Activated T-helper 1 cell treated with Interleukin-2 at 50 U/mL for 16 hours (primary cell): ENCODE measurements at places on chromosomes 1 and 21.

GRCh38 chr1:99264201-99265021 lies at the start of gene PLPPR4:
TSS of gene PLPPR4 (plus strand) at chr1:99264492. CDS start at chr1:99264594, 102 bp downstream.
- no peak for DNase-seq

GRCh38 chr1:77642196-77642595 lies 40.3 kb downstream of the ZZZ3 start:
- DNase-seq, result no peak

DNA sequence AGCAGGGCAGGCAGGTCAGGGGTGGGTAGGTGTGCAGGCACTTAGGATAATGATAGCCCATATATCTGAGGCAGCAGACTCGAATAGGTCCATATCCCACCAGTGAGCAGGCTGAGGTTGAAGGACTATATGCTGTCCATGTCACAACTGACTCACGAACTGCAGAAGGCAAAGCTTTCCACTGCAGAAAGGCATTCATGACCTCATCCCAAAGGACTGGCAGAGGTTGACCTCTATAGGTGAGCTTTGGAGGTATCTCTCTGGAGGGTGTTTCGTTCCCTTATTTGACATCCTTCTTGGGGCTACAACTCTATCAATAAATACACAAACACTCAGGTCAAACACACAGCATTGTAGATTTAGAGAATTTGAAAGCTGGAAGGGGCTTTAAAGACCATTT lies 42.8 kb upstream of the MARK1 start:
- DNase-seq, result no peak

DNA sequence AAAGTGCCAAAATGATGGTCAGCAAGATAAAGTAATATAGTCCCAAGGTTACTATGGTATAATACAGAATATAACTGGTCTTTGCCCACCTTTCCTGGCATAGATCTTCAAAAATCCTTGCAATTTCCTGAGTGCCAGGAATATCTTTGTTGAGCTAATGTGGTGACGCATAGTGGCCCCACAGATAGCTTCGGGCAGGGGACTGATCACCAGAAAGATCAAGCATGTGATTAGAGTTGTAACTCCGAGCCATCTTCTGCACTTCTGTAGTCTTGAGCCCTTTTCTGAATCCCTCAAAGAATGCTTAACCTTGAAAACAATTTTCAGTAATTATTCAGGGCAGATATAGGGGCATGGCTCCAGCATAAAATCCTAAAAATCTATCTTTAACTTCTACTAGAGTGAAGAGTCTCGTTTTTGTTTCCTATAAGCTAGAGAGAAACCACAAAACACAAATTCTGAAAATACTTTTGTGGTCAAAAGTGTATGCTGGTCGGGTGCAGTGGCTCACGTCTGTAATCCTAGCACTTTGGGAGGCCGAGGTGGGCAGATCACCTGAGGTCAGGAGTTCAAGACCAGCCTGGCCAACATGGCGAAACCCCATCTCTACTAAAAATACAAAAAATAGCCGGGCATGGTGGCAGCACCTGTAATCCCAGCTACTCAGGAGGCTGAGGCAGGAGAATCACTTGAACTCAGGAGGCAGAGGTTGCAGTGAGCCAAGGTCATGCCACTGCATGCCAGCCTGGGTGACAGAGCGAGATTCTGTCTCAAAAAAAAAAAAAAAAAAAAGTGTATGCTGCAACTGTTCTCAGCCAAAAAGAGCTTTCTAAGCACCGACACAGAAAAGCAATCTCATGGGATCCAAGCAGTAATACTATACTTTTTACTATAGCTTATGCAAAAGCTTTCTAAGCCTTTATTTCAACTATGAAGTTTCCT lies 62.8 kb downstream of the NVL start:
- no peak for DNase-seq

GRCh38 chr1:61122389-61122788 lies 40.0 kb downstream of the NFIA start:
- no peak for DNase-seq

DNA sequence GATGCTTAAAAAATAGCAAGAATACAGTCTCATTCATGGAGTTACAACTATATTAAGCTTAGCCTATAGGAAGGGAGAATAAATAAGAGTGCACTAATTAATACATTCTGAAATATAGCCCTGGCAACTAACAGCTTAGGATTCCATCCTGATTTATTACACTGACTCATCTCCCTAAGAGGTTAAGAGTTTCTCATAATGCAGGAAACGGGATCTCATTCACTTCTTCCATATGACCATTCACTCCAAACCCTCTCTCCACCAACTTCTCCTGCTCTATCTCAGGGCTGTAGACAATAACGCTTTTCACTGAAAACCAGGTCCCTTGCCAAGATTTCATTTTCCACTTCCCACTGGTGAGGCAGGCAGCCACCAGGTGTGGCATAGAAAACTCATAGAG lies 168.5 kb upstream of the PLD5 start:
- no peak for DNase-seq
